Hair follicular keratinocyte (primary cell): ENCODE measurements at places on chromosomes 4 and X. TPM values are rescaled to one million over a fixed set of nuclear protein-coding genes. Genes with fewer than 3 reads are reported as not detected.

LGI2 gene
- not detected in 2 replicates for total RNA-seq

XPNPEP2 gene
- total RNA-seq, result not detected in 2 replicates

EDA gene
- 0.38 and 0.70 TPM in 2 replicates for total RNA-seq

EREG gene
- 77.0 and 84.1 TPM in 2 replicates for total RNA-seq

SLC2A9 gene
- total RNA-seq, result 59.2 and 68.3 TPM in 2 replicates

MAGED4 gene
- 1.7 and 10.2 TPM in 2 replicates for total RNA-seq

GIMD1 gene
- total RNA-seq, result not detected in 2 replicates

GPR34 gene
- not detected in 2 replicates for total RNA-seq

PRR27 gene
- total RNA-seq, result not detected in 2 replicates
